ENCODE measurements at places on chromosomes 12 and 14. TPM values are rescaled to one million over a fixed set of nuclear protein-coding genes. Genes with fewer than 3 reads are reported as not detected.

- H3K4me3 ChIP-seq = no peak overlapping the region
- H3K27me3 ChIP-seq = no peaks in the 10 kb centered on the region
- no peak overlapping the region for H3K27ac ChIP-seq
- no peak for DNase-seq
These were observed 29.4 kb downstream of the RIN3 start for GRCh38 chr14:92542766-92543554.

DNA sequence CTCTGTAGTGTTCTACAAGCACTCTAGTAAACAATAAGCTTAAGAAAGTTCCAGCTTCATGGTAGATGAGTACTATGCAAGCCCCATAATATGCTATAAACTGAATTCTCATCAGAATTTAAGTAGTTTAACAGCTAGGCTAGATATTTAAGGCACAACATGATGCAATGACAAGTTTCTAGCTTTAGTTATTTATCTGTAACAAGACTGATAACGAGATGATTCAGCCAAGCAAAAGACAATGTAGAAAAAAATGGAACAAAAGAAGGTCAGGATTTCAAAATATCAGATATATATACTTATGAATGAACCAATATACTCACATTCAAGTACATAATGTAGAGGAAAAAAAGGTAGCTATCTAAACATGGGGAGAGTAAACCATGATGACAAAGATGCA is 61.0 kb upstream of the RERGL start:
- no peak overlapping the region for H3K4me3 ChIP-seq
- no peak overlapping the region for H3K27ac ChIP-seq
- H3K36me3 ChIP-seq = no peaks in the 10 kb centered on the region

The NXPH4 gene
- 2.6 TPM for total RNA-seq

The TEX22 gene
- 0.37 TPM for total RNA-seq

The KCNMB4 gene
- 2.6 TPM for total RNA-seq
